Stimulated activated CD4-positive, alpha-beta T cell treated with anti-CD3 and anti-CD28 coated beads, Interleukin-15, amount 100 ng/mL, for 1 hour (primary cell): ENCODE measurements at places on chromosomes 6 and 20.

DNA sequence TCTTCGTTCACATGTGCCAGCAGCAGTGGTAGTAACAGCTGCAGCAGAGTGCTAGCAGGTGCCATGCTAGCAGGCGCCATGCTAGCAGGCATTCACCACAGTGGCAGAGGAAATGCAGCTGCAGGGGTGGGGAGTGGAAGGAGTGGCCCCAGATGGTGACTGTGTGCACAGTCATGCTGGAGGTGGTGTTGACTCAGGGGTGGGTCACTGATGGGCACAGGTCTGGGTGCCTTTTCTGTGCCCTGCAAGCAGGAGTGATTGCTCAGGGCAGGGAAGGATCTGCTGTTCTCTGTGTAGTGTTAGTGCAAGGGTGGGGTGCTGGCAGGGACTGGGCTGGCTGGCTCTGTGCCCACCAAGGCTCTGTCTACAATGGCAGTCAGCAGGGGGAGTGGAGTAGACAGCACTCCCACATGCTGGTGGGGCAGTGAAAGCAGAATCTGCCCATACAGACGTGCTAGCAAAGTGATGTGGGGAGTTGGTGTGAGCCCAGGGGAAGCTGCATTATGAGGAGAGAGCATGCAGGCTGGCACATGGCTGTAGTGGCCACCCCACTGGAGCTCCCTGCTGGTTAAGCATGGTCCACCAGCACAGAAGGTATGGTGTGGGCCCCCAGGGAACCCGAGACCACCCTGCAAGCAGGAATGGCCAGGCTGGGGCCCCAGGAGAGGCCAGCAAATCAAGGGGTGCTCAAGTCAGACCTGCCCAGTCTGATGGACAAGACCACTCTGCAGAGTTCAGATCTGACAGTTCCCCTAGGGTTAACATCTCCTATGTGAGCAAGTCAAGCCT lies 11.4 kb upstream of the TSPYL4 start:
- DNase-seq = no peak

- peak; percentile 26 for DNase-seq
Measured at GRCh38 chr6:72619883-72620696, 1.8 kb upstream of the KCNQ5 start.

- DNase-seq = no peak
Measured at GRCh38 chr6:34146801-34147592, 1.1 kb upstream of the GRM4 start.

- DNase-seq = no peak
Measured at GRCh38 chr20:52263757-52264156, 72.2 kb upstream of the ZFP64 start.

GRCh38 chr6:41454189-41454789 lies 91.9 kb upstream of the FOXP4 start:
- DNase-seq = no peak

GRCh38 chr20:13173201-13173600 lies 47.9 kb upstream of the ISM1 start:
- no peak for DNase-seq

- DNase-seq = no peak
Measured at GRCh38 chr6:94751641-94752329, 825.5 kb upstream of the MANEA start.

- DNase-seq = no peak
Measured at GRCh38 chr6:125338381-125338780, 36.6 kb upstream of the HDDC2 start.

GRCh38 chr6:33427585-33428223 lies 7.8 kb downstream of the SYNGAP1 start:
- DNase-seq = peak; percentile 37

DNA sequence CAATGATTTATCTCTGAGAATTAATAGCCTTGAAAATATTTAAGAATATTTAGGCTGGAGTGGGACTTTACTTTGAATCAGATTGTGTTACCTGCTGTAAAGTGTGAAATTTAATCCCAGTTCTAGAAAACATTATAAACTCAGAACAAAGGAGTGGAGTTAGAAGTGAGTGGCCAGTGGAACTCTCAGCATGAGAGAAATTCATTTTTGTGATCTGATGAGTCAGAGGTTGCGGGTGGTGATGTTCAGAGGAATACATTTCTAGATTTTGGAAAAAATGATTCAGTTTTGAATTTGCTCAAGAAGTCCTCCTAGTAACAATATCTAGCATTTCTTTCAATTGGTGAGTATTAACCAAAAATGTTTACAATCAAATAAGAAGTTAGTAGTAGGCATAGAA lies 167.5 kb downstream of the ZFAND3 start:
- DNase-seq = no peak

GRCh38 chr6:56046576-56046975 lies 171.2 kb upstream of the BMP5 start:
- no peak for DNase-seq

GRCh38 chr6:160239929-160240690 lies 18.5 kb downstream of the SLC22A2 start:
- no peak for DNase-seq
